ENCODE measurements at places on chromosomes 7 and 10.

DNA sequence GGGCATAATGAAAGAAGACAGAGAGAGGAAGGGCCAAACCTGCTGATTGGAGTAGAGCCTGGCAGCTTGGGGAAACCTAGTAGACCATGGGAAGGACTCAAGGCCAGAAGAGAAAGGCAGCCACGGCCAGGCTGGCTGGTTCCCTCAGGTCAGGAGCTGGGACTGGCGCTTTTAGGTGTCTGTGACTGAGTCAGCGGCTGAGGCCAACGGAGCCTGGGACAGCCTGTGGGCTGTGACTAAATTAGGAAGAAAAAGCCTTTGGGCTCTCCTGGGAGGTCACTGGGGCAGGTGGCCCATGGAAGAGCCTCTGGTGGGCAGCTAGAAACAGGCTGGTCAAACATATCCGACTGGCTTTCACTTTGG is 108.9 kb upstream of the PDCD4 start:
- DNase-seq = no peak

- DNase-seq = no peak
Observed at GRCh38 chr7:42692621-42693020, 219.2 kb downstream of the C7orf25 start.

- no peak for DNase-seq
Observed at GRCh38 chr7:127154101-127154500, 98.6 kb downstream of the GRM8 start.

- no peak for DNase-seq
Observed at GRCh38 chr7:83655951-83656556, 7.1 kb upstream of the SEMA3E start.

- no peak for DNase-seq
Observed at GRCh38 chr7:42902331-42902730, 9.5 kb downstream of the C7orf25 start.

DNA sequence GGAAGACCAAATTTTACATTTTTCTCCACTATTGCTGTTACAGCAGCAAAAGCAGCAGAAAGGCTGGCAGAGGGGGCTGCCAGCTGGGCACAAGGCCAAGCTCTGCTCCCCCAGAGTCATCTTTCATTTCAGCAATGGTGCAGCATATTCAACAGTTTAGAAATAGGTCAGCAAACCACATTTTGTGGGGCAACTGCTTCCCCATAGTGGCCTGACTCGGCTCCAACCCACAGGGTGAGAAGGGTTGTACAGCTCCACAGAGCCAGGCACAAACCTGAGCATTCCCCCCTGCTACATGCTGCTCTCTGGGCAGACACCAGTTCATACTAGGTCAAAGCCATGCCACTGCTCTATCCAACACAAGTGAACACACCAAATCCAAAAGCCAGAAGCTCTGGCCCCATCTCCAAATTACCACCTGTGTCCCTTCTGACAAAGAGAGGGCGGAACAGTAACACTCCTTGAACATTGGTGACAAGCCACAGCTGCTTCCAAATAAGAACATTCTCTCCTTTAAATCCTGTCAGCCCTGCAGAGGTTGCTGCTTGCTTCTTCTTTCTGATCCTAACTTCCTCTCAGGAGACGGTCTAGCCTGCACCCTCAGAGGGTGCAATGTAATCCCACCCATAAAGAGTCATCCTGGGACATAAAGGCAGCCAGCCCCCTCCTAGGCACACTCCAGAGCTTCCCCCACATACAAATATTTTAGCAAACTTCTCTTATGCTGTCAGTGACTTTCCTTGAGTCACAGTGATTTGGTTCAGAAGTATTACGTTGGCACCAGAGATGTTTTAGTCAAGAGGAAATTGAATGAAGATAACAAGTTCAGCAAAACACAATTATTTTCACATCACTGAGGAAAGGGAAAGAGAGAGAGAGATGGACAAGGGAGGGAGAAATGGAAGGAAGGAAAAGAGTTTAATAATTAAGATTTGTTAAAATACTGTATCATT is 39.0 kb upstream of the SLIT1 start:
- DNase-seq = no peak

DNA sequence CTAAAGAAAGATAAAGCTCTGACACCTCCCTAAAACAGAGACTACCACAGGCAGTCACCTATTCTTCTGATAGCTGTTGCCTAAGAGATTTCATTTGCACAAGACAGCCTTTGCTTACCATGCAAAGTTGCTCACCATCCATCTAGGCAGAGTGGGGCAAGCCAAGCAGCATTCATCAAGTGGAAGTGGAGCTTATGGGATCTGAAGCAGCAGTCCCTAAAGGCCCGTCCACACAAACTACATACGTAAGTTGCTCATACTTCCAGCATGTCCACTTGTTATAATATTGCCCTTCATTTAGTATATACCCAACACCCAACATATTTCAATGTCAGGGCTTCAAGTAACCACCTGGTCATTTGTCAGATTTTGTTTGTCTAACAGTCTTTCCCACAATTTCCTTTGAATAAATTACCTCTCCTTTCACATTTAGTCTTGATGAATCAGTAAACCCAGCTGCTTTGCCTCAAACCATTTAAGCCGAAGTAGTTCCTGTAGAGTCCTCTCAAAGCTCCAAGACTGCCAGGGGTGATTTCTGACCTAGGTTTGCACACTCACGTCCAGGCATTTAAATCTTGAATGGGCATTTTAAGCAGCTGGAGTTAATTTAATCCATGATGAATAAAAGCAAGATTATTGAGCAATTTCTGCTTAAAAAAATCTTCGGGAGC is 67.9 kb downstream of the ATAD1 start:
- DNase-seq = no peak
